ENCODE measurements at places on chromosomes 16 and 17.

DNA sequence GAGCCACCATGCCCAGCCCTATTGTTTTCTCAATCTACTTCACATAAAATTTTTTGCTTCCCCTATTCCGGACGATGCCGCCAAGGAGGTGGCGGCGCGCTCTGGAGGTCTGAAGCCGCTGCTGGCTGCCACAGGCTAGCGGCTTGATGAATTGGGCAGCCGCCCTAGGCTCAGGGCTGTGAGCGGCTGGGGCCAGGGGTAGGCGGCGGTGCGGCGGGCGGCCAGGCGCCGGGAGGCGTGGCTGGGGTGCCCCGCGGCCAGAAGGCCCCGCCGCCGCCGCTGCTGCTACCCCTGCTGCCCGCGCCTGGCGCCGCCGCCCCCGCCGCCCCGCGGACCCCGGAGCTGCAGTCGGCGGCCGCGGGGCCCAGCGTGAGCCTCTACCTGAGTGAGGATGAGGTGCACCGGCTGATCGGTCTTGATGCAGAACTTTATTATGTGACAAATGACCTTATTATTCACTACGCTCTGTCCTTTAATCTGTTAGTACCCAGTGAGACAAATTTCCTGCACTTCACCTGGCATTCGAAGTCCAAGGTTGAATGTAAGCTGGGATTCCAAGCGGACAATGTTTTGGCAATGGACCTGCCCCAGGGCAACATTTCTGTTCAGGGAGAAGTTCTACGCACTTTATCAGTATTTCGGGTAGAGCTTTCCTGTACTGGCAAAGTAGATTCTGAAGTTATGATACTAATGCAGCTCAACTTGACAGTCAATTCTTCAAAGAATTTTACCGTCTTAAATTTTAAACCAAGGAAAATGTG, 41.7 kb downstream of the ANKFY1 start:
- DNase-seq = no peak

- no peak for DNase-seq
These were observed 13.5 kb upstream of the MYH10 start for GRCh38 chr17:8643855-8644506.

DNA sequence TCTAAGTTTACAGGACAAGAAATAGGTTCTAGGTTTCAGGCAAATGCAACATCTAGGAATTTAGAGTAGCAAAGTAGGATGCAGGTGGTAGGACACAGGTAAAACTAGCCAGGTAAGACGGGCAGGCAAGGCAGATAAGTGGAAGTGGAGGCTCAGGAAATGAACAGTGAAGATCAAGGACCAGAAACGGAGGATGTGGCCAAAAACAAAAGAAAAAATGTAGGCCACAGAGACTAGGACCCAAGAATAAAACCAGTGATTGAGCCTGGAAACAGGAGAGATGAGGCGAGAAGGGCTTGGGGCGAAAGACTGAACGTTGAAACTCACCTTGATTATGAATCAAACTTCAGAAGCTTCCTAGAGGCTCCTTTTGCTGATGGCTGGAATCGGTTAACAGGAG, 24.0 kb downstream of the CPSF4L start:
- no peak for DNase-seq

DNA sequence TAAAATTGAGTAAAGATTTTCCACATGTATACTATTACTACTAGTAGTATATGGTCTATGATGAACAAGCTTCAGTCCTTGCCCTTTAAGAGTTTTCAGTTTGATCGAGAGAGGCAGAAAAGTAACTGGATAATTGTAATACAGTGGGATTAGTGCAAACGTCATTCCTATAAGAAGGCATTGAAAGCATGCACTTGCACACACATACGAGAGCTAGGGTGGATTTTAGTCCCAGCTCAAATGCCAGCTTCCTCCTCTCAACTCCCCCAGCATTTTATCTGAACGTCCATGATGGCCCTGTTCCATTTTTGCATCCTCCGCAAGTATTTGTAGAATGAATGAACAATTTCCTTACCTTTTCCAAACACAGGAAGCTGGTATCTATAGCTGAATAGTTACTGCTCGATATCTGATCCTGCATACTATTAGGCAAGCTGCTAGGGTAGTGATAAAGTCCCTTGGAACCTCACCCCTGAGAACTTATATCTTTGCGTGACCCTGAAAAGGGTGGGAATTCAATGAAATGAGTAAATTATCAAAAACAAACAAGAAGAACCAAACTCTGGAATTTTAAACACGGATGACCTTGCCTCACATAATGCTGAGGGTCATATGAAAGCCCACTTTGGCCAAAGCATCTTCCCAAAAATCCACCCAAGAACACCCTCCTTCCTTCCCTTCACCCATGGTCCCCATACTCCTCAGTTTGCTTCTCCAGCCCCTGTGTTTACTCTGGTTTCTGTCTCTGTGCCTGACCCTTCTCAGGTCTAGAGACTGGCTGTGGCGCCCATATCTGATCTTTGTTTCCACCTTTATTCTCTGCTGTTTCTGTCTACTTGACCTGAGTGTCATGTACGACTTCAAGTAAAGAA, 60.5 kb downstream of the TMEM100 start:
- no peak for DNase-seq

- no peak for DNase-seq
These were observed at the start of gene KRT31 for GRCh38 chr17:41396996-41397660. TSS of gene KRT31 (minus strand) at chr17:41397608. CDS start at chr17:41397539, 69 bp downstream.

DNA sequence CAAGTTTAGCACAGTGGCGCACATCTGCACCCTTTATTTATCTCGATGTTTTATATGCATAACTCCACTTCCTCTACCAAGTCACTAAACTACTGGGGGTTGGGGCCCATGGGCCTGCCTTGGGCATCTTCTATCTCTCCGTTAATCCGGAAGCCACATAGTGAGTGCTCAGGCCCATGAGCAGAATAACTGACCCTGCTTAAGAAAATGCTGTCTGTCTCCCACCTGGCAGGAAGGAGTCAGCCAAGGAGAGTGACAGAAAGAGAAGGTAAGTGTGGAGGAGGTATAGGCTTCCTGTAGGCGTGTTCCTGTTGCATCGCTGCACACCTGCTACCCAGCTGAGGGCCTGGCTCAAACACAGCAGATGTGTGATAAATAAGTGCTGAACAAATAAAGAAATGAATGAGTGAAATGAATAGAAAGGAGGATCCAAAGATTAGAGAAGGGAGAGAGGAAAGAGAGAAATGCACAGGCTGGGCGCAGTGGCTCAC, 320.1 kb downstream of the SLC39A11 start:
- no peak for DNase-seq

- no peak for DNase-seq
These were observed 69.5 kb upstream of the NOL11 start for GRCh38 chr17:67648032-67648905.

DNA sequence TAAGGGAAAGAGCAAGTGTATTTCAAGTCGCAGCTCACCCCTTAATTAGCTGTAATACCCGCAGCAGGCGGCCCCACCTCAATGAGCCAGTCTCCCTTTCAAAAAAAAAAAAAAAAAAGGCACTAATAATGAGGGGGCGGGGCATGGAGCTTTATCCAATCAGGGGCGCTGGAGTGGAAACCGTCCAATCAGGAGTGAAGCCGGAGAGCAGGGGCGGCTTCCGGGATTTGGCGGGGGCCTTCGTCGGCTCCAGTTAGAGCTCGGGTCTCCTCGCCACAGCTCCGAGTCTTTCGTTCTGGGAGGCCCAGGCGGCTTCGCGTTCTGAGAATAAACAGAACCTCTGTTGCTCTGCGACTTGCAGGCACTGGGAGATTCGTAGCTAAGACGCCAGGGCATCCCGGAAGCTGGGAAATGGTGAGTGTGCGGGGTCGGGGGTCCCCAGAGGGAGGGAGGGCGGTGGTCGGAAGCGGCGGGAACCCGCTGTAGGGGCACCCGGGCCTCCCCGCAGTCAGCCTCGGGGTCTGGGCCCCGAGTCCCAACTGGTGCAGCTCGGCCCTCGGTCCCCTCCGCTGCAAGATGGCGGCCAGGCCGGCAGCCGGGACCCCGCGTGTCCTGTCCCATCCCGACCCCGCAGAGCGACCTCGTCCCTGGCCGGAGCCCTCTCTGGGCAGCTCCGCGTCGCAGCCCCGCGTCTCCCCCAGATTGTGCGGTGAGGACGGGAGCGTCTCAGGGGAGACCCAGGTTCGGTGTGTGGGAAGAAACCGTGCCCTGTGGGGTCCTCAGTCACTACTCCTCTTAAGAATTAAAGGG, at the start of gene ZNF267:
TSS of gene ZNF267 (plus strand) at position 252 of the 810 bp plus-strand sequence. CDS start at position 412, 160 bp downstream.
- peak; percentile 88 for DNase-seq

- no peak for DNase-seq
These were observed 3.3 kb downstream of the USP43 start for GRCh38 chr17:9648521-9649110.

GRCh38 chr17:51121620-51122472, 1.2 kb upstream of the SPAG9 start:
- peak; percentile 46 for DNase-seq

DNA sequence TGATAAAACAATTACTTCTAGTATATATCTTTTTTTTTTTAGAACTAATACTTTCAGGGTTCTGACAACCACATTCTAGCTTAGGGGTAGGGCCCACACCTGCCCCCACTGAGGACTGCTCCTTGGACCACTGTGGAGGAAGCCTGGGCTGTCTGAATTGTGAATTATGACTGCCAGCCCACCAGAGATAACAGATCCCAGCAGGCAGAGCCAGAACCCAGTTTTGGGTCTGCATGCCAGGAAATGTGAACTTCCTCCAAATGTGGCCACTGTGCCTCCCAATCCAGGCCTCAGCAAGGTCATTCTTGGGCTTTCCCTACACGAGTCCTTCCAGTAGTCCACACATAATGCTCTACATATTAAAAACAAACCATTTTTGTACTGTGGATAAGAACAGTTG, 15.9 kb downstream of the VEZF1 start:
- no peak for DNase-seq

- DNase-seq = no peak
These were observed 55.8 kb upstream of the ADCY9 start for GRCh38 chr16:4172070-4172469.

DNA sequence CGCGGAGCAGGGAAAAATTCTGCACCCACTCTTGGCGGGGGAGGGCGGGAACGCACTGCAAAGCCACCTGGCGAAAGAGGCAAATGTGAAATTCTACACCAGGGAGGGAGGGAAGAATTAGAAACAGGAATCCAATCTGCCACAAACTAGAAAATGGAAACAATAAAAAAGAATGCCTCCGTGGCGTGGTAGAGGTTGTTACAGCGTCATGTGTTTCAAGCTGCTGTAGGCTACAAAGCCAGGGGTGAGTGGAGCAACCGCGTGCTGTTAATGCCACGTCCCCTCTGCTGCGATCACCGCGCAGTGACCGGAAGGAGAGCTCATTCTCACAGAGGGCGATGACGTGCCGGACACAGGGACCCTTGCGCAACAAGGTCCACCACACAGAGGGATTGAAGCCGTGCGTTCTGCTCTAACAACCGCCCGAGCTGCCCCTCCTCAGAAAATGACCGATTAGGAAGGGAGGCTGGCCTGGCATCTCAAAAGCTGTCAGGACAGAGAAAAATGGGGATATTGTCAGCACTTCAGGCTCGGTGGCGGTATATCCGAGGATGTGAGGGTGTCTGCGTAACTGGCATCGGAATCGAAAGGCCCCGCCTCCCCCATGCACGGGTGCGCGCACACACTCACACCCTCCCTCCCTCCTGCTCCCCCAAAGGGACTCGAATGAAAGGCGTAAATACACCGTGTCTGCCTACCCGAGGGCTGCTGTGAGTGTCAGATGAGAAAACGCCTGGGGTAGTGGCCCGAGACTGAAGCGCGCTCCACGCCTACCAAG, 70.8 kb upstream of the TNRC6C start:
- DNase-seq = peak; percentile 65

DNA sequence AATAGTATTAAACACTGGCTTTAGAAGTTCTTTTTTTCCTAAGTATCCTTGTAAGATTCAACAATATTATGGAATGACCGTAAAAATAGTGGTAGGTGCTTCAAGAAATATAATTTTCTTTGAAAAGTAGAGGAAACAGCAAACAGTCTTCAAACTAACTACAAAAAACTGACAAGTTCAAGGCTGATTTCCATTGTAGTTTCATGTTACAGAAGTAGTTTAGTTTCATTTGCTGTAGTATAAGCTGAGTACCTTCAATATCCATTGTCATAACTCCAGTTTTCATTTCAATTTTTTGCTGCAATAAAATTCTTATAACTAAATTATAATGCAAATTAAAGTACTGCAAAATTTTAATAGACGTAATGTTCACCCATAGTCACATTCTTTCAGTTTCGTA, 19.3 kb downstream of the PHKB start:
- no peak for DNase-seq

DNA sequence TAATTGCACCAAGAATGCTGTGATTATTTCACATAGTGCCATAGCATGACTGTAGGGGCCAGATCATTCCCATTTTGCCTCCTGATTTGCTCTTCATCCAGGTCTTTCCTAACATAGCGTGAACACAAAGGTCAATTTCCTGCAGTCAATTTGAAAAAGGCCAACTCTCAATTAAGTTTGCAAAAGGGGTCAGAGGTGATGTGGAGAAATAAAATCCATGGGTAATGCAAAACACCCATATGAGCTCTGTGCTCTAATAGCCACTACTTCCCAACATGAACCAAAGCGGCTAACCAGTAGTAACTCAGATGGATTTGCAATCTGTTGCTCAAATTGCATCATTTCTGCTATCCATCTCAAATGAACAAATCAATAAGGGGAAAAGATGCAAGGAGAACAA, 275.5 kb upstream of the SOX9 start:
- DNase-seq = no peak

- DNase-seq = peak; percentile 27
These were observed 802 bp downstream of the SETD6 start for GRCh38 chr16:58515871-58516767.

DNA sequence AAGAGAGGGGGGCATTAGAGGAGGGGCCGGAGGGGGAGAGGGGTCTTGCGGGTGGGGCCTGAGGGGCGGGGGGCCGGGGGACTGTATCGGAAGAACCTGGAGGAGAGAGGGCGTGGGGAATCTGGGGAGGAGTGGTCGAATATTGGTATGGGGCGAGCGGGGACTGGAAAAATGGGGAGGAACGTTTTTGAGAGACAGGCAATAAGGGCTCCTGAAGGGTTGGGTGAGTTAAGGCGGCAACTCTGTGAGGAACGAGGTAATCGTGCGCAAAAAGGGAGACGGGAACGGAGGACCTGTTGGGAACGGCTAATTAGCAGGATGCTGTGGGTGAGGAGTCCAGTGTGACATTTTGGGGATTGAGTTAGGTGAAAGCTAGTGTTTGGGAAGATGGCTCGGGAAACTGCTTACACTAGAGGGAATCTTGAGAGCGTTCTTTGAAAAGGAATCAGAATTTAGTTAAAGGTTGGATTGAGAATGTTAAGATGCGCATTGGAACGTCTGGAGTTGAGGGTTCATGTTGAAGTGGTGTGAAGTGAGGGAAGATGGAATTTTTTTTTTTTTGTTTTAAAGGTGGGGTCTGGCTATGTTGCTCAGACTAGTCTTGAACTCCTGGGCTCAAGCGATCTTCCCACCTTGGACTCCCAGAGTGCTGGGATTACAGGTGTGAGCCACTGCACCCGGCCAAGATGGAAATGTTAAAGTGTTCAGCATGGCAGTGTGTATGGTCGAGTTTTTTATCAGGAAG, 662 bp downstream of the WIPF2 start:
- peak; percentile 1 for DNase-seq

GRCh38 chr16:67936880-67937605, 393 bp upstream of the PSMB10 start:
- DNase-seq = peak; percentile 61

DNA sequence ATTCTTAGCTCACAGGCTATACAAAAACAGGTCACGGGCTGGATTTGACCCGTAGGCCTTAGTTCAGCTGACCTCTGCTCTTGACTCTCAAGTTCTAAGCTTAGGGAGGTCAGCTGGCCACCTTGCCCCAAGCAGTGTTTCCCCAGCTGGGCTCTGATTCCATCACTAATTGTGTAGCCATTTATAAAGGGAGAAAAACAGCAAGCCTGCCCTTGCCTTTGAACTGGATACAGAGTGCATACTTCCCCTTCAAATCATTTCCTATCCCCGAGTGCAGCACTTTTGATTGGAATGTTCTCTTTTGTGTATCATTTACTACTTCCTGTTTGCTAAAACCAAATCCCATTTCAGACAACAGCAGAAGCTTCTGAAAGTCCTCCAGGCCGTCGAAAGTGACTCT, 153.6 kb downstream of the KATNIP start:
- DNase-seq = no peak

Data from activated T-helper 1 cell treated with Interleukin-2 at 50 U/mL for 16 hours (primary cell).